Sciatic nerve (tissue), 2 donors: ENCODE measurements at places on chromosomes 3 and 15.

DNA sequence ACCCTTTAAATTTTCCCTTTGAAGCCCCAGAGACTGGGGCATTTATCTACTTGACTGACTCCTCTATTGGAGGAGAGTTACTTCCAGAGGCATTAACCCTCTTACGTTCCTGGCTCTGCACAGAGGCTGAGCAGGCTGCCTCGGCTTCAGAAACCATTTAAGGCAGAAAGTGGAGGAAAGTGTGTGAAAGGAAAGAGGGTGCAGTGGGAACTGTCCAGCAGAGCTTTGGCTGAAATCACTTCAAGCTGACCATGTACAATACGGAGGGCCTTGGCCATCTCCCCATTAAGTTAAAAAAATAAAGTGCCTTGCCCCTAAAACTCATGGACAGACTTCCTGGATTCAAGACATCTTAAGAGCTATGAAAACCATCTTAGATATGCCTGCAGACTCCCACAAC lies 238.7 kb downstream of the SV2B start:
- DNase-seq = no peak

DNA sequence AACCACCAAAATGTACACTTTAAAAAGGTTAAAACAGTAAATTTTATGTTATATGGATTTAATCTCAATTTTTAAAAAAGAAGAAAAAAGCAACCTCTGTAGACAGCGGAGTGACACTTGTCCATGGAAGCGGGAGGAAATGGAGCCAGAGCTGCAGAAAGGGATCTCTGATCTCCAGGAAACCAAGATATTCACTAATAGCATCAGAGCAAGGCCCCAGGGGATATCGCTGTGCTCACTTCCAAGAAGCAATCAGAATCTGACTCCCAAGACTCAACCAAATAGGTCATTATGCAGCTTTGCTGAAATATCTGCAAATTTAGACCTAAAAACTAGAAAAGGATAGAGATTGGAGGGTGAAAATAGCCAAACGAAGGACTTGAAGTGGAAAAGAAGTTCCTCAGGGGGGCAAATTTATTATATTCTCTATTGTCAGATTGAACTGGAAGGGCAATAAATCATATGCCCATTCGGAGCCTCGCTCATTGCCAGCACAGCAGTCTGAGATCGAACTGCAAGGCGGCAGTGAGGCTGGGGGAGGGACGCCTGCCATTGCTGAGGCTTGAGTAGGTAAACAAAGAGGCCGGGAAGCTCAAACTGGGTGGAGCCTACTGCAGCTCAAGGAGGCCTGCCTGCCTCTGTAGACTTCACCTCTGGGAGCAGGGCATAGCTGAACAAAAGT lies 62.0 kb upstream of the ATP2C1 start:
- DNase-seq = no peak

DNA sequence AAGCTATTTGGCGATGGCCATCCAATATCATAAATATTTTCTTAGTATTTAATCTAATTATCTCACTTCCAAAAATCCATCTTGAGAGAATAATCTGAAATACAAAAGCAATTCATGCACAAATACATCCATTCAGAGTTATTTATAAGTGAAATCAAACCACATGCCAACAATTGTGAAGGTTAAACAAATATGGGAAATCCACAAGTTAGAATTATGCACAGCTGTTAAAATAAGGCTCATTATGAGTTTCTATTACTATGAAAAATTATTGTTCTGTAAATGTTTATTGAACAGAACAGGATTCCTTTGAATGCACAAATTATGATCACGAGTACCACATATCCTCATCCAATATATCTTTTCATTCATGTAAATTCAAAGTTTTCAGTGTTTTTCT lies 267.7 kb downstream of the PLOD2 start:
- DNase-seq = no peak

DNA sequence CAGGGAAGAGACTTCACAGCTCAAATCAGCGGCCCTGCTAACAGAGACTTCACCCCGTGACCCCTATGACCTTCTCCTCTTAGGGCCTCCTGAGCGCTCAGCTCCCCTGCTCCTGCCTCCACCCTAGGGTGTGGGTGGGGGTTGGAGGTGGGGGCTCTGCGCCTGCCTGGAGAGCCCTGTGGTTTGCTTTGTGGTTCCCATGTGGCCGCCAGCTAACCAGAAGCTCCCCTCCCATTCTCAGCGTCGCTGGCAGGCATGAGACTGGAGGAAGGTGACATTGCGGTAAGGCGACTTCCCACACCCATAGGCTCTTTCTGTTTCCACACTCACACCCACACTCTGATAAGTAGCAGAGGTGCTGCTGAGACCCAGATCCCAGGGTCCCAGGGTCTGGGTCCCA lies 27.6 kb downstream of the XYLB start:
- DNase-seq = no peak
